ENCODE measurements at places on chromosomes 3 and 15. TPM values are rescaled to one million over a fixed set of nuclear protein-coding genes. Genes with fewer than 3 reads are reported as not detected.

Gene SNX1
- 31.4 TPM for total RNA-seq

Gene POC1A
- 4.7 TPM for total RNA-seq

- no peak for DNase-seq
Measured at GRCh38 chr15:69392352-69392751, 21.8 kb upstream of the KIF23 start.

GRCh38 chr3:50132421-50133282 is 22.5 kb upstream of the SEMA3F start:
- DNase-seq = no peak

- DNase-seq = no peak
Measured at GRCh38 chr3:155184011-155184410, 103.9 kb downstream of the MME start.

- DNase-seq = no peak
Measured at GRCh38 chr3:193614430-193614829, 21.4 kb downstream of the OPA1 start.

All from kidney epithelial cell (primary cell).